Natural killer cell treated with Interleukin-12 subunit alpha and Interleukin-12 subunit beta and Interleukin-15 and Interleukin-18, amount 100 ng/mL, for 72 hours (primary cell): ENCODE measurements at places on chromosomes 3 and 15.

- DNase-seq = no peak
Measured at GRCh38 chr3:124246376-124246775, 254.5 kb upstream of the ROPN1 start.

DNA sequence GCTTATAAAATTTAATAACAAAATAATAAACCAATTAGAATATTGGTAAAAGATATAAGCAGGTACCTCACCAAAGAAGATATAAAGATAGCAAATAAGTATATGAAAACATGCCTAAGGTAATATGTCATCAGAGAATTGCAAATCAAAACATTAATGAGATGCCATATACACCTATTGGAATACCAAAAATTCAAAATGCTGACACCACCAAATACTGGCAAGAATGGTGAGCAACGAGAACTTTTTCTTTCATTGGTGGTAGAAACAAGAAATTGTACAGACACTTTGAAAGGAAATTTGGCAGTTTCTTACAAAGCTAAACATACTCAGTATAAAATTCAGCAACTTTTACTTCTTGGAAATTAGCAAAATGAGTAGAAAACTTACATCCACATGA is 346.9 kb upstream of the ROBO1 start:
- no peak for DNase-seq

DNA sequence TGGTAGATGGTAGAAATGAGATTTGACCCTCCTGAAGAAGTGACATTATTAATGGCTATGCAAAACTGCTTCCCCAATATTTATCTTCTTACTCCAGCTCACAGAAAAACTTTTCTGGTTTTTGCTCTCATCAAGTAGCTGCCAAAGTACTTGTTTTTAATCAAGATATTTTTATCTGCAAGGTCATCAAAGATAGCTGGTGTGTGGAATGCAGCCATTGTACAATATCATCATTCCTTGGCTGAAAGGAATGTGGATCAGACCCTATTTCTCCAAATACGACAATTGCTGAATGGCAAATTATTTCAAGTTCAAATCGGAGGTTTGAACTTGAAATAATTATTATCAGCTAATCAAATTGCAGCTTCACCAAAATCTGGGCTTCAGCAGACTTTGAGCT is 126.9 kb upstream of the SLC7A14 start:
- DNase-seq = no peak

- no peak for DNase-seq
Measured at GRCh38 chr3:111151438-111151837, 79.8 kb downstream of the NECTIN3 start.

DNA sequence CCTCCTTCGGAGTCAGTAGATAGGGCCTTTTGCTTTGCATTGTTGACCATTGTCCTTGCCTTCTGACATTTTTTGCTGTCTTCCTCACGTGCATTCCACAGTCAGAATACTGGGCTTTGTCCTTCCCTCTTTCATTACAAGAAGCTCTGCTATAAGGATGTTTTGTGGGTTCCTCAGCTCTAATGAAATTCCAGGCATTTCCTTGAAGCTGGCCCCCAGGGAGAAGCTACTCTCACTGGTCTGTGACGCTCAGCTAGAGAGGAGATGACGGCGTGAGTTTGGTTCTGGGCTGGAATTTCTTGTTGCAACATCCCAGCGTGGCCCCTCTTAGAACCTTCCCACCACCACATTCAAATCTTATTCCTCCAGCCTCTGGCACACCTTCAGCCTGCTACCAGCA is 210.2 kb downstream of the TJP1 start:
- DNase-seq = no peak

DNA sequence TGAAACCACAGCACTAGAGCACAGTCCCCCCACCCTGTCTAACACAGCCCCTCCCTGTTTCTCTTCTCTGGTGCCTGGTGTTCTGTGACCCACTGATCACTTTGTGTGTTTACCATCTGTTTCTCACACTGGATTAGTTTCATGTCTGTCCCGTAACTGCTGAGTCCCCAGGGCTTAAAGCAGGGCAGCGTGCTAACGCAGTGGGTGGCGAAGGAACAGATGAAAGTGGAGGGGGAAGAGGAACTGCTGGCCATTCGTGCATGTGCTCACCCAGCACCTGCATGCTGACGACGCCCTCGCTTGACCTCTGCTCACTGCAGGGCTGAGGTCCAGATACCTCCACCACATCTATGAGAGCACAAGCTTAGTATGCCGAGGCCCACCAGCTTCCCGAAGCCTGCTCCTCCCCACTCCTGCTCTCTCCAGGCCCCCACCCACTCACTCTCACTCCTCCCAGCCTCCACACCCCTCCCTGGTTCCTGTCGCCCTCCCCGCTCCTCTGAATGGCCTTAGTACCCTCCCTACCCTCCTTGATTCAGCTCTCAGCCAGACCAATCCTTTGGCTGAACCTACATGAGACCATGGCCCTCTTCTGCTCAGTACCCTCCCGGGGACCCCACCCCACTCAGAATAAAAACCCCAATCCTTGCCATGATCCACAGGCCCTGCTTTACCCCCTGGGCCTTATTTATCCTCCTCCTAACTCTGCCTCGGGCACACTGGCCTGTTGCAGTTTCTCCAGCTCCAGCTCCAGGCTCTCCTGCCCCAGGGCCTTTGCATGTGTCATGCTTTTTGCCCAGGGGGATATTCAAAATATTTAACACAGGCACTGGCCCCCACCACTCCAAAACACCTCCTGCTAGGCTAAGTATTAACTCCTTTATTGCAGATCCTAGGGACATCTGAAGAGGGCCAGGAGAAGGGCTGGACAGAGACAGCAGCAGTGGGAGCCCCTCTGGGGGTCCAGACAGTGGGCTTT is 15.1 kb upstream of the IQSEC1 start:
- DNase-seq = no peak

- DNase-seq = no peak
Measured at GRCh38 chr3:102141096-102141927, 292.0 kb downstream of the NFKBIZ start.

DNA sequence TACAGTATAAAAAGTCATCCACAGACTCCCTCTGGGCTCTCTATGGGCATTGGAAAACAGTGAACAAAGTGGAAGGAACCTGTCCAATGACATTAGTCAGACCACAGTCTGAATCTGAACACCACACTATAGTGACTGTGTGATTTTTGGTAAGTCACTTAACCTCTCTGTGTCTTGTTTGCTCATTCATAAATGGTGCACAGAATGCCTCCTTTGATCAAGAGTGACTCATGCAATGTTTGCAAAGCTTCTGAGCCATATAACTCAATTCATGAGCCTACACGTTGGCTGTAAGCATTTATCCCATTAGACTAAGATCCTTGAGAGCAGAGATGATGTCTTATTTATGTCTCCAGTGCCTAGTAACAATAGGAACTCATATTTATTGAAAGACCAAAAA is 46.7 kb downstream of the SV2B start:
- no peak for DNase-seq

DNA sequence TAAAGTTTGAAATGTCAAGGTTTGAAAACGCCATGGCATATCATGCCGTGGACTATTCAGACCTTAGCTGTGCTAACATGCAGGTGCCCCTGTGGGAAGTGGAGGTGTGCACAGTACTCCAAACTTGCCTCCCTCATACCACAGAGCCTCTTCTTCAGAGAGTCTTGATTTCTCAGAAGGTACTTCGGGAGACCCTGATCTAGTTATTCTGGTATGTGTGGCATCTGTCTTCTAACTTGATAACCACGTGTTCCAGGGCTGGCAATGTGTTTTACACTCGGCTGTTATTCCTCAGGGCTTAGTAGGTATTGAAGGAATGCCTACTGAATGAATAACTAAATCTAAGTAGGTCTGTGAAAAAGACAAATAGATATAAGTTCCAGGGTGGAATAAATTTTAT is 309.9 kb downstream of the CLSTN2 start:
- DNase-seq = no peak

DNA sequence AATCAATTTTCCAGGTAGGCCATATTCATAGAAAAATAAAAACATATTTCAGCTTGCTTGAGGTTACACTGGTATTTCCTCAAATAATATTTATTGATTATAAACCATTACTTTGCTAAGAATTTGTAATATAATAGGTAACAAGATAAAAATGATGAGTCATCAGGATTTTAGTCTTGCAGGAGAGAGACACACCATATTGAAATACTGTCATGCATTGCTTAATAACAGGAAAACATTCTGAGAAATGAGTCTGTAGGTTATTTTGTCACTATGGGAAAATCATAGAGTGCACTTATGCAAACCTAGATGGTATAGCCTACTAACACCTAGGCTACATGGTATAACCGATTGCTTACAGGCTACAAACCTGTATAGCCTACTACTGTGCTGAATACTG is 990.5 kb downstream of the OTOL1 start:
- DNase-seq = no peak

GRCh38 chr3:131503320-131503635 is 507 bp upstream of the MRPL3 start:
- DNase-seq = no peak

GRCh38 chr3:10142707-10143560 is 1.4 kb downstream of the VHL start:
- no peak for DNase-seq

- no peak for DNase-seq
Measured at GRCh38 chr3:172991424-172991996, 149.5 kb downstream of the SPATA16 start.

DNA sequence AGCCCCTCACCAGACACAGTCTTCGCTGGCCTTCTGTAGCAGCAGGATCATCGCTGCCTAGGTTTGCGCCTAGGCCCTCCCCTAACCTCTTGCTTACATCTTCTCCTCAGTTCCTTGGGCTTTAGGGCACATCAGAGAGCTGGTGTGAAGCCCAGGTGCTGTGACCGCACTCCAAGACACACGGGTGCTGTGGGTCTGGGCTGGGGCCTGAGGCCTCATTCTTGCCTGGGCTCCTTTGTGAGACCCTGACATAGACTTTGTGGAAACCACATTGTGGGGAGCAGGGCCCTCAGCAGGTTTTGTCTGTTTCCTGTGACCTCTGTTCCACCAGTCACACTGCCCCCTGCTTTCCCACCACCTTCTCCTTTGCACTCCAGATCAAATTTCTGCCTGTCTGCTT is 8.0 kb downstream of the AMIGO3 start:
- DNase-seq = peak; percentile 50

DNA sequence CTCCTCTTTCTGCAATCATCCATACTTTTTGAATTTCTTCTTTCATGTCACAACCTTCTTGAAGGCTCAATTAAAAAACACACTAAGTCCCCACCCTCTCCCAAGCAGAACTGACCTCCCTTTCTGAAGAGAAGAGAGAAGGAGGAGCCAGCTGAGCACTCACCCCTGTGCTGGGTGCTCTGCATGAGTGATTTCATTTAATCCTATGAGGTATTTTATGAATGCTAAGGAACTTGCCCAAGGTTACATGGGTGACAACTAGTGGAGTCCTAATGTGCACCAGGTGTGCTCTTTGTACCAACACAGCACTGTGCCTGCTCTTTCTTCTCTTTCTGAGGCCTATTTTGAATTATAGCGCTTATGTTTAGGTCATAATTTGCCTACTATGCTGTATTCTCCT is 135.6 kb downstream of the DUT start:
- no peak for DNase-seq

GRCh38 chr15:68981941-68982340 is 32.6 kb upstream of the NOX5 start:
- no peak for DNase-seq

GRCh38 chr3:65035246-65035645 is 347.4 kb upstream of the ADAMTS9 start:
- DNase-seq = no peak

GRCh38 chr15:34855413-34855812 is 60.1 kb upstream of the ACTC1 start:
- DNase-seq = no peak

GRCh38 chr3:186536883-186537844 is 7.0 kb downstream of the CRYGS start:
- no peak for DNase-seq

DNA sequence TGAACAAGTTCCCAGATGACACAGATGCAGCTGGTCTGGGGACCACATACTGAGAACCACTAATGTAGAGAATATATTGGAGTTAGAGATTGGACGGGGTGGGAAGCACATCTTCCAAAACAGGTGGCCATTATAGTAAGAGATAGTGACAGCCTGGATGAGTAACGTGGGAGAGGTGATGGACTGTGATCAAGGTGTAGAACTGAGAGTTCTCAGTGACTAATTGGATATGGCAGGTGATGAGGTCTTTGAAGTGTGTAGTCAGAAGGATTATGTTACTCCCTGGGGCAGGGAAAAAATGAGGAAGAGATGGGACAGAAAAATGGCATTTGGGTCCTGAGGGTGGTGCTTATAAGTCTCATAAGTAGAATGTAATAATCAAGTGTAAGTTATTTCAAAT is 66.6 kb downstream of the KCNMB2 start:
- no peak for DNase-seq

DNA sequence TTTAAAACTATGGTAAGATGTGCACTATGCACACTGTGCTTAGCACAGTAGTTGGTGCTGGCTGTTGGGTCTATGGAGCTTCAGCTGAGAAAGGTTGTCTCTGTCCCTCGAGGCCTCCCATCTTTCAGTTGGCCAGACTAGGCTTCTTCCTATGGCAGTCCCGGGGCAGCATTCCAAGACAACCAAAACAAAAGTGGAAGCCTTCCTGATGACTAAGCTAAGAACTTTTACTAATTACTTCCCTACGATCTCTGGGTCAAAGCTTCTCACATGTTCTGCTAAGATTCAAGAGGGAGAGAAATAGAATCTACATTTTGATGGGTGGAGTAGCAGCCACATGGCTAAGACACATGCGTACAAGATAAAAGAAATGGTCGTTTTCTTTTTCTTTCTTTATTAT is 342.8 kb downstream of the TUSC7 start:
- no peak for DNase-seq

DNA sequence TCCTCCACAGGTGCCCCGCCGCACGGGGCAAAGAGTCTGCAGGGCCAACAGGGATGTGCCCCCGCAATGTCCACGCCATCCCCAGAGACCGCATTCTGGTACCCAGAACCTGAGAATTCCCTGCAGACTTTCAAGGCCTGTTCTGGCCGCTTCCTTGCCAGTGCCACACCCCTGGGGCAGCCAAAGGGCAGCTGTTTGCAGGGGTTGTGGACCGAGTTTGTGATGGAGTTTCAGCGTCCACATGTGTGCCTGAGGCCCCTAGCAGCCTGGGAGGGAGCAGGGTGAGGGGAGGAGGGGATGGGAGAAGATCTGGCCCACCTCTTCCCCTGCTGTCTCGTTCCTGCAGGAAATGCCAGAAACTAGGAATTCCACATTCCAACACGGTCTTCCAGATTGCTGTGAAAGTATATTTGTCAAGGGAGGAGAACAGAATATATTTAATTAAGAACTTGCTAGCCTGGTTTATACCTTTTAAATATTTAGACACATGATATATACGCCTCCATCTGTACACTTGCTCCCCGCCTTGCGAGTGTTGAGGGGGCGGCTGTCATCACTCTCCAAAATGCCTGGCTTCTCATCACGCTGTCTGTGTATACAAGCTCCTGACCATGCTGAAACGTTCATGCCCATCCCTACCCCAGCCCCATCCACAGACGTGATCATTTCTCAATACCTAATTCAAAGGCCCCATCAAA is 31.1 kb upstream of the RASA2 start:
- no peak for DNase-seq
